ENCODE measurements at places on chromosomes 7 and 10.

DNA sequence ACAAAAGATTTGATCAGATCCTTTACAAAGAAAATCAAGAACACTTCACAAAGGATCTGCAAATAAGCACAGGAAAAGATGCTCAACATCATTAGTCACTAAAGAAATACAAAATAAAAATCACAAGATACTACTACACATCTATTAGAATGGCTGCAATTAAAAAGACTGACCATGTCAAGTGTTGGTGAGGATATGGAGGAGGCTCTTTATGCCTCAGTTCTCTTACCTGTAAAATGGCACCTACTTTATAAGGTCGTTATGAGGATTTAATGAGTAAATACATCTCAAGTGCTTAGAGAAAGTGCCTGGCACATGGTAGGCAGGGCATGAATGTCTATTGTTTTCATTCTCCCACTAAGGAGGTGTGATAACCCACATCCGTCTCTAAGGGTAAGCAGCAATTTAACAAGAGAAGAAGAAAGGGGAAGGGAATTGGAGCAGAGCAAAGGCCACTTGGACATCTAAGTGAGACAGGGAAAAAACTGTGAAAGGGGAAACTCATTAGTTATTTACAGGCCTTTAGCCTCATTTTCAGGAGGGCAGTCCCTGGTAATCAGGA, 157.5 kb upstream of the NFE2L3 start:
- no peak for DNase-seq

GRCh38 chr7:101521430-101521925, 107.6 kb downstream of the MYL10 start:
- DNase-seq, result no peak

GRCh38 chr7:82481499-82482097, 38.0 kb upstream of the CACNA2D1 start:
- no peak for DNase-seq

DNA sequence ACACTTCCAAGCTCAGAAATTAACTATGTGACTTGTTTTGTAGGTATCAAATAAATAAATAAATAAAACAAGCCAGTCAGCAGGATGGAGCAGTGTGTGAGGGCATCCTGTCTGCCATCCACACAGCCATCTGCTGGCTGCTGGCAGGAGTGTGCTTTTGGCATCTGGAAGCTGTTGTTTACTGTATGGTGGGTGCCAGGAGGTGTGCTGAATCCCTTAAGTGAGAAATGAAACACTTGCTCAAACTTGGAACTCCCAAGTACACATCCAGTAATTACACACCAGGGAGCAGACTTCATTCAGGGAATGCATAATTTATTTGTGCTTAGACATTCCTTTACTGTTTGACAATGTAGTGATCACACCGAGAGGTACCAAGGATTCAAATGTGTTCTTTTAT, 16.9 kb upstream of the TAX1BP1 start:
- no peak for DNase-seq

DNA sequence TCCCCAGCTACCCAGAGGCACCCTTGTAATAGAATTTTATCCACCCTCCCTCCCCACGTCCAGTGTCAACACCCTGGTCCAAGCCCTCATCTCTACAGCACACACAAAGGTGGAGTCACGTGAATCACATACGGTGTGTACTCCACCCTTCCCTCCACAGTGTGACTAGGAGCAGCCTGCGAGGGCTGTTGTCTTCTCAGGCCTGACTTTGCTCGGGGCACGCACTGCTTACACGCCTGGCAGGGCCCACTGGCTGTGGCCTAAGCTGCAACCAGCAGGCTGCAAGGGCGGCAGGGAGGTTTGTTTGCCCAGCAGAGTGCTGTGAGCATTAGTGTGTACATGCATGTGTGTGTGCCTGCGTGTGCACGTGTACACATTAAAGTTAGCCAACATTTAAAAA, 93.7 kb downstream of the COBL start:
- no peak for DNase-seq

Data from activated CD4-positive, alpha-beta T cell treated with anti-CD3 and anti-CD28 coated beads, Interleukin-2, amount 50 U/mL, for 4 hours (primary cell).